Activated gamma-delta T cell treated with Interleukin-2 at 50 U/mL for 16 hours (primary cell): ENCODE measurements at places on chromosomes 16 and 17.

DNA sequence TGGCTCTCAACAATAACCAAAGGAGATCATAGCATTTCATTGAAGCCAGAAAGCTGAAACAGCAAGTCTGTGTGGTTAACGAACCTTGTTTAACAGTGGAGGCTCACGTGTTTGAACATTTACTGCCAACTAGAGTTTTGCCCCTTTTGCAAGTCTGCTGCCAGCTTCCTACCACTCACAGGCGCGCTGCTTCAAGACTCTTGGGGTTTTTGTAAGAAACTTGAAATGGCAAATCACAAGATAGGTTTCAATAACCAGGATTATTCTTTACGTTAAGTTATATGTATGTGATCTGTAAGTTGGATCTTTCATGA lies 1.2 kb downstream of the SNTB2 start:
- peak; percentile 21 for DNase-seq

DNA sequence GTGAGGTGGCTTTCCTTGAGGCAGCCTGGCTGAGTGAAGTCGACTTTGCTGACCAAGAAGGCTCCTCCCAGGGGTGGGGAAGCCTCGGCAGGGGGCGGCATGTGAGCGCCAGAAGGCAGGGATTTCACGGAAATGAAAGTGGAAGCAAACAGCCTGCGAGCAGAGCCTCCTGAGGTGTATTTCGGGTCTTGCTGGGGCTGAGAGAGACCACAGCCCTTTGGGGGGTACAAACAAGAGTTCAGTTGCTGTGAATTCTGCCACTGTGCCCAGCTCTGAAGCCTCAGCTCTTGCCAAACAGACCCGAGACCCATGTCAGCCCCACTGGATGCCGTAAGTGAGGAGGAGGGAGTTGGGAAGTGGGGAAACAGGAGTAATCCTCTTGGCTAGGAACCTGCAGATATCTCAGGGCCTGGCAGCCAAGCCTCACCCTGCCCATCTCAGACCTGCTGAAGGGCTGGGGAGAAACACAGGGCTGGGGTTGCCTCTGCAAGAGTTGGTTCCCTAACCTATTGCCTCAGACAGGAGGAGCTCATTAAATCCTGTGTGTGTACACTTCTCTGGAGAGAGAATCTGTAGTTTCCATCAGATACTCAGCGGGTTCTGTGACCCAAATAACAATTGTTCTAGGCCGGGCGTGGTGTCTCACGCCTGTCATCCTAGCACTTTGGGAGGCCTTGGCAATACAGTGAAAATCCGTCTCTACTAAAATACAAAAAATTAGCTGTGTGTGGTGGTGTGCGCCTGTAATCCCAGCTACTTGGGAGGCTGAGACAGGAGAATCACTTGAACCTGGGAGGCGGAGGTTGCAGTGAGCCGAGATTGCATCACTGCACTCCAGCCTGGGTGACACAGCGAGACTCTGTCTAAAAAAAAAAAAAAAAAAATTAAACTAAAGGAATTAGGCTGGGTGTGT lies at the start of gene IFI35:
TSS of gene IFI35 (plus strand) at position 146 of the 913 bp plus-strand sequence. CDS start at position 310, 164 bp downstream.
- peak; percentile 85 for DNase-seq

DNA sequence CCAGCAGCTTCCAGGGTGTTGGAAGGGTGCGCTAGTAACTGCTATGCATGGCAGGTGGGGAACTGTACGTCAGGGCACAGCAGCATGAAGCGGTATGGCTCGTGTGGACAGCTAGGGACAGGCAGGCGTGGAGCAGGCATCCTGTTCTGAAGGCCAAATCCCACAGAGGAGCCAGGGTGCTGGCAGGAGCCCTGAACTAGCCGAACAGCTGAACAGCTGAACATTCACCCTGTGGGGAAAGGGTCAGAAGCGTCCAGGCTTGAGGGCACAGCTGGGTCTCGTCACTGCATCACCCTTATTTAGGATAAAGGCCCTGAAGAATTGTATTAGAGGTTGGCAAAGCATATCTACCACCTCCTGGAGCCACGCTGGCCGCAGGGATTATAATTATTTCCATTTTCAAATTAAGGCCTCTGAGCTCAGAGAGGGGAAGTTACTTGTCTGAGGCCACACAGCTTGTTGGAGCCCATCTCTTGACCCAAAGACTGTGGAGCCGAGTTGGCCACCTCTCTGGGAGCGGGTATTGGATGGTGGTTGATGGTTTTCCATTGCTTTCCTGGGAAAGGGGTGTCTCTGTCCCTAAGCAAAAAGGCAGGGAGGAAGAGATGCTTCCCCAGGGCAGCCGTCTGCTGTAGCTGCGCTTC lies 3.3 kb upstream of the STH start:
- DNase-seq, result no peak

- DNase-seq, result no peak
These were observed 4.3 kb downstream of the KRT37 start for GRCh38 chr17:41420134-41420533.

GRCh38 chr16:10362077-10362863 lies 23.6 kb upstream of the ATF7IP2 start:
- no peak for DNase-seq

DNA sequence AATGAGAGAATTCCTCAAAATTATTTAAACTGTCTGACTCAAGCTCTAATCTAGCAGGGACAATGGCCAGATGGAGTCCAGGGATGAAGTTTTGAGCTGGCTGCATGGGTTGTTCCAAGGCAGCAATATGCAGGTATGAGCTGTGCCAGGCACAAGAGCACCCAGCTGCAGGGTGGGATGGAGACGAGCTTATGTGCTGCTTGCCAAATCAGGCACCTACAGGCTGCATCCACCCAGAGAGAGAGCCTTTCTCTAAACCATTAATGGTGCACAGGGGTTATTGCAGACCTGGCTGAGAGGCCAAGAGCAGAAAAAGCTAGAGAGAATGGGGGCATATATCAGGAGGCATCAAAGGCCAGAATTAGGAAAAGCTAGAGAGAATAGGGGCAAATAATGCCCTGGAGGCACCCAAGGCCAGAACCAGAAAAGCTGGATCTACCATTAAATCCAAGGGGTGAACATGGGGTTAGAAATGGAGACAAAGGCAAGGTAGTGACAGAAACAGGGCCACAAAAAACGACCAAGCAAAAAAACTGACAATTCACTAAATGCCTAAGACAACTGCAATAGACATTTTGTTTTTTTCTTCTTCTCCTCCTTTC lies 11.0 kb downstream of the KRT33A start:
- no peak for DNase-seq

- no peak for DNase-seq
These were observed 17.7 kb downstream of the CDIP1 start for GRCh38 chr16:4520913-4521312.

DNA sequence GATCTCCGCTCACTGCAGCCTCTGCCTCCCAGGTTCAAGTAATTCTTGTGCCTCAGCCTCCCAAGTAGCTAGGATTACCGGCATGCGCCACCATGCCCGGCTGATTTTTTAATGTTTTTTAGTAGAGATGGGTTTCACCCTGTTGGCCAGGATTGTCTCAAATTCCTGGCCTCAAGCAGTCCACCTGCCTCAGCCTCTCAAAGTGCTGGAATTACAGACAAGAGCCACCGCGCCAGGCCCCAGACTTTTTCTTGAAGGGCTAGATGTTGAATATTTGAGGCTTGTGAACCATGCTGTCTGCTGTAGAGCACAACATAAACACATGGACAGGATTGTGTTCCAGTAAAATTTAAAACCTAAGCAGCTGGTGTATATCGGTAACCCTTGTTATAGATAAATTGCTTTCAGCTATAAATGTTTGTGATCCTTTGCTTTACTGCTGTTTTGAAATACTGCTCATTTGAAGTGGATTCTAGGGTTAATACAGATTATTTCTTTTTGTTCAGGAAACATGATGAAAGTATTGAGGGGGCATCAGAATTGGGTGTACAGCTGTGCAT lies 12.4 kb downstream of the WSB1 start:
- DNase-seq, result no peak

DNA sequence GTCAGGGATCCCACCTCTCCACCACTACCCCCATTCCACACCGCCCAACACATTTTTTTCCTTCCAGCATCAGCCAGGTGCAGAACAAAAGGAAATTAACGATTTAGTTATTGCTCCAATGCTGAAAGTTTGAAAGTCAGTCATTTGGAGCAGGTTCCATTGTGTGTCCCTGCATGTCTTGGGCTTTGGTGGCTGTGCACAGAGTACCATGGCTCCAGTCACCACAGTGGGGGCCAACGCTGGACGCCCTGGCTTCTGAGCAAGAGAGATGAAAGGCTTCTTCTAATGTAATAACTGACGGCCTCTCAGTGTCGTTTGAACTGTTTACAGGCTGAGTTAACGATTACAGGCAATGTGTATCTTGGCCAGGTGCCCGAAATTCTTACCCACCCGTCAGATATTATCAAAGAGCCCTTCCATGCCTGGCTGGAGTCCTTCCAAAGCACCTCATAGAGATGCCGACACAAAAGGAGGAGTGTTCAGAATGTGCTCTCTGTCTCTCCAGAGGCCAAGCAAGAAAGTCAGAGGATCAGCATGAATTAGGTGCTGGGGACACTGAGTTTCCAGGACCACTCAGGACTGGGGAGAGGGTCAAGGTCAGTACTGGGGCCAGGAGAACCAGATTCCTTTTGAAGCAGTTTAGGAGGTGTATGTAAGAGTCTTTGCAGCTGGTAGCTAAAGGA lies 25.9 kb downstream of the RNF43 start:
- DNase-seq, result no peak

DNA sequence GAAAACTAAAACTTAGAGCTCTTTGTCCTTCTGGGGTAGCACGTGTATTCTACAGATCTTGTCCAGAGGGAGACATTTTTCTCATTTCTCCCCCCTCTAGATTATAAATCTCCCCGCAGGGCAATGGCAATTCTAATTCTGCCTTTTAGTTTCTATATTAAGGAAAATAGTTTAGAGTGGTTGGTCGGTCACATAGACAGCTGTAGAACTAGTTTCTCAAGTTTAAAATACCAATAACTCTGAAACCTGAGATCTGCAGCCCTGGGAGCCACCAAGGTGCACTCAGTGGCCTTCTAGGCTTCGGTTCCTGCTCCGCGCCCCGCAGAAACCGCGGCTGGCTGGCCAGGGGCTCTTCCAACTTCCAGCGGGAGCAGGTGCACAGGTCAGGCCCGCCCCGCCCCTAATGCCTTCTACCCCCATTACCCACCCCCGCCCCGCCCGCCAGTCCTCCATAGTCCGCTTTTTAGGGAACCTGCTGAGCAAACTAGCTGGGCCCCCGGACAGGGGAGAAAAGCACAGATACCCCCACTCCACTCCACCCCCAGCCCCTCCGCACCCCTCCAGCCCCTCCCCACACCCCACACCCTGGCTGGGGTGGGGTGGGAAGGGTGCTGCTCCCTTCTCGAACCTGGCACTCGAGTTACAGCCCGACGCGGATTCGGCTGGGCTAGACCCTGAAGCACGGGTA lies 431 bp downstream of the SLFN11 start:
- peak; percentile 4 for DNase-seq

DNA sequence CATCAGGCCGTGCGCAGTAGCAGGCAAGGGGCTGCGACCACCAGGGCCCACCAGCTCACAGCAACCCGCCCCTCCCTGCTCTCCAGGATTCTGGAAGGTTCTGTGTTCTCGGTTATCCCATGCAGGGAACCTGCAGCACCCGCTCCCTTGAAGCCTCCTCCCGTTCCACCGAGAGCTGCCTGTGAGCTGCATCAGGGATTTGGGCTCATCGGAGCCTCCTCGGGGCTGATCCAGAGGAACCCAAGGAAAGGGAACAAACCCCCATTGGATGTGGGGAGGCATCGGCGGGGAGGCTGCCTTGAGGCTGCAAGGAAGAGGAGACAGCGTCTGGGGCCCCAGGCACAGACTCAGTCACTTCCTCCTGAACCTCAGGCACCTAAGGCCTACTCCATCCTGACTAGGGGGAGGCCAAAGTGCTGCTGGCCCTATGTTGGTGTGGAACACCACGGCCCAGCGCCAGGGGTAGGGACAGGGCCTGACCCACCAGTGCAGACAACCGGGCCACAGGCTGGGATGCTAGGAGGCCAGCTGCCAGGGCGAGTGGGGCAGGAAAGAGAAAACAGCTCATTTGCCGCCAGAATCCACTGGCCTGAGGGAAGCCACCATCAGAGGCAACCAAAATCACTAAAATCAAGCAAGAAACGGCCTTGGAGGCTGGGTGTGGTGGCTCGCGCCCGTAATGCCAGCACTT lies 14.4 kb upstream of the LGALS3BP start:
- no peak for DNase-seq

GRCh38 chr16:21608639-21609328 lies 9.4 kb downstream of the METTL9 start:
- no peak for DNase-seq

DNA sequence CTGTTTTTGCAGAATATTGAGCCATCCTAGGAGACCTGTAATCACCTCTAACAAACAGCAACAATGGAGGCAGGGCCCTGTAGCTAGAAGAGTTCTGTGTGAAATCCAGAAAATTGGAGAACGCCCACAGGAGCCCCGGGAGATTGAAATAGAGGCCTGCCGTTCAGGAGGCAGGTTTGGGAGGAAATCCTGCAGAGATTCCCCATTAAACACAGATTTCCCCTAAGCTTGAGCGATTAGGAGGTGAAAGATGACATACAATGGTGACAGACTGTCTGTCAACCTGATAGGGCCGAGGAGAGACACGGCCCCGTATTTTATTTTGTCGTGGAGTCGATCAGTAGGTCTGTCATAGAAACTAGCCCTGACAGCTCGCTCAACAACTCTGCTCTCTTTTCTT lies 18.2 kb downstream of the CDK5RAP3 start:
- DNase-seq, result no peak

GRCh38 chr16:49094471-49094870 lies 187.2 kb downstream of the CBLN1 start:
- DNase-seq, result no peak
